ENCODE measurements at places on chromosomes 13 and 19. TPM values are rescaled to one million over a fixed set of nuclear protein-coding genes. Genes with fewer than 3 reads are reported as not detected.
A peak's percentile ranks its signal among the peaks of the same experiment; 100 is the strongest.

DDX49 gene
- 15.8 TPM for total RNA-seq

- no peaks in the 10 kb centered on the region for H3K4me1 ChIP-seq
- H3K36me3 ChIP-seq = no peaks in the 10 kb centered on the region
- H3K4me3 ChIP-seq = no peak overlapping the region
These were observed 178.3 kb upstream of the MYO16 start for GRCh38 chr13:108451121-108451520.

LHB gene
- total RNA-seq = not detected

CEACAM5 gene
- total RNA-seq = not detected

- peaks cover 8% of the 10 kb centered on the region for H3K4me1 ChIP-seq
- H3K36me3 ChIP-seq = no peaks in the 10 kb centered on the region
- peak; percentile 89 for DNase-seq
- peak overlapping the region; percentile 99 for H3K4me3 ChIP-seq
- no peaks in the 10 kb centered on the region for H3K27me3 ChIP-seq
- H3K27ac ChIP-seq = peak overlapping the region; percentile 98
These were observed 1.2 kb upstream of the ING1 start for GRCh38 chr13:110712081-110712848.

DNA sequence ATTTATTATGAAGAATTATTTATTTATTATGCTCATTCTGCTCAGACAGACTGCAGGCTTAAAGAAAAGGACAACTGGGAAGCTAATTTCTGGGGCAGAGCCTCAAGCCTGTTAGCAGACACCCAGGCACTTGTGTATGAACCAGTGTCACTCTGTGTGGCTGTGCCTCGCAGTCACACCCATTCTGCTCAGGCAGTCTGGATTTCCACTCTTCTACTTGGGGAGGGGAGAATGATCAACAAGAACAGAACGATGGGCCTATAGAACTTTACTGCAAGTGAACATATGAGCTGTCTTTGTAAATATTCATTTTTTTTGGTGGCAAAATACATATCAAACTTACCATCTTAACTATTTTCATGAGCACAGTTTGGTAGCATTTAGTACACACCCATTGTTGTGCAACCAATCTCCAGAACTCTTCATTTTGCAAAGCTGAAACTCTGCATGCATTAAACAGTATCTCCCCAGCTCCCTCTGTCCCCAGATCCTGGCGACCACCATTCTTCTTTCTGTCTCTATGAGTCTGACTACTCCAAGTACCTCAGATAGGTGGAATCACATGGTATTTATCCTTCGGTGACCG lies 181.7 kb downstream of the NUFIP1 start:
- DNase-seq = no peak
- H3K4me1 ChIP-seq = no peaks in the 10 kb centered on the region
- H3K27me3 ChIP-seq = no peaks in the 10 kb centered on the region
- H3K36me3 ChIP-seq = no peaks in the 10 kb centered on the region
- no peak overlapping the region for H3K4me3 ChIP-seq
- H3K27ac ChIP-seq = no peak overlapping the region

- peak; percentile 88 for DNase-seq
- H3K4me1 ChIP-seq = no peaks in the 10 kb centered on the region
- peaks cover 17% of the 10 kb centered on the region for H3K36me3 ChIP-seq
- H3K27me3 ChIP-seq = no peaks in the 10 kb centered on the region
- H3K27ac ChIP-seq = peak overlapping the region; percentile 76
- peak overlapping the region; percentile 74 for H3K4me3 ChIP-seq
These were observed 4.6 kb downstream of the MIDN start for GRCh38 chr19:1252821-1253513.

- H3K36me3 ChIP-seq = no peaks in the 10 kb centered on the region
- peaks cover 11% of the 10 kb centered on the region for H3K27me3 ChIP-seq
- DNase-seq = peak; percentile 80
- no peak overlapping the region for H3K27ac ChIP-seq
These were observed 7.7 kb downstream of the PGLYRP1 start for GRCh38 chr19:46014941-46015686.
